Activated naive CD8-positive, alpha-beta T cell treated with anti-CD3 and anti-CD28 coated beads, Interleukin-2, amount 10 ng/mL, durations not matched to agents 7 days and 5 days (primary cell): ENCODE measurements at places on chromosomes 16 and 17. TPM values are rescaled to one million over a fixed set of nuclear protein-coding genes. Genes with fewer than 3 reads are reported as not detected.

The TM4SF5 gene
- not detected for total RNA-seq

The ZP2 gene
- total RNA-seq: not detected

The MYOCD gene
- total RNA-seq: not detected

The SYNGR3 gene
- total RNA-seq: 2.2 TPM

The TBC1D3E gene
- not detected for total RNA-seq
